ENCODE measurements at places on chromosomes 13 and 19.

DNA sequence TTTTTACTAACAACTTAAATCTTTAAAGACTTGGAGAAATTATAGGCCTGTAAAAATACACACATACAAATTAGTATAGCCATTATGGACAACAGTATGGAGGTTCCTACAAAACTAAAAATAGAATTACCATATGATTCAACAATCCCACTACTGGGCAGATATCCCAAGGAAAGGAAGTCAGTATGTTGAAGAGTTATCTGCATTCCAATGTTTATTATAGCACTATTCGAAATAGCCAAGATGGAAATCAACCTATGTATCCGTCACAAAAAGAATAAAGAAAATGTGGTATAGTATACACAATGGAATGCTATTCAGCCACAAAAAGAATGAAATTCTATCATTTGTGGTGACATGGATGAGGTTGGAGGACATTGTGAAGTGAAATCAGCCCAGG, 37.2 kb downstream of the SLITRK1 start:
- no peak for DNase-seq

GRCh38 chr13:44819772-44820171, 169.5 kb downstream of the NUFIP1 start:
- DNase-seq = no peak

GRCh38 chr19:10513223-10513622, 4.0 kb downstream of the S1PR5 start:
- no peak for DNase-seq

DNA sequence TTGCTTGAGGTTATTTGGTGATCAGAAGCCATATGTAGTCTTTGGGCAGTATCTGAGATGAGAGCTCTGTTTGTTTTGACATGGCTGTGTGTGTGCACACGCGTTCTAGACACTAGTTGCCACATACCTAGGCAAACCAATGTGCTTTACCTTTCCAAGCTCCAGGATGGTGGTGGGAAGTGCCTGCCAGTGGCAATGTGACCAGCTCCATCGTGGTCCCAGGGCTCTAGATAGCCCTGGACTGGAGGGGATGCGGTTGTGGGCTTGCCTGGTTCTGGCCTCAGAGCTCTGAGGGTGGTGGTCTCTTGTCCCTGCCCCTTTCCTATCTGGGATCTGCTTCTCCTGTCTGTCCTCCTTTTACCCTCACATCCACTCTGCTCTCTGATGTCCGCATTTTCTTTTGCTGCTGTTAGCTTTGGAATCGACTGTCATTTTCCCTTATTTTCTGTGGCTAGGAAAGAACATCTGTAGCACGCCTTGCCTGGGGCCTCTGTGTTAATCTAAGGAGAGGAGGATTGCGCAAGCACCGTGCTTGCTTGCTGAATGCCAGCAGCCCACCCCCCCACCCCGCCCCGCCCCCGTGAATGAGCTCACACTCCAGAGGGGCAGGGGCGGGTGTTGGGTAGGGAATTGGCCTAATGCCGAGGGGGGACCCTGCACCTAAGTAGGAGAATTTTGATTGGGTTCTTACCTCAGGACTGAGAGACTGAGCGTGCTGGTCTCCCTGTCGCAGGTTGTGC, 89.5 kb downstream of the ARHGEF7 start:
- DNase-seq = no peak

DNA sequence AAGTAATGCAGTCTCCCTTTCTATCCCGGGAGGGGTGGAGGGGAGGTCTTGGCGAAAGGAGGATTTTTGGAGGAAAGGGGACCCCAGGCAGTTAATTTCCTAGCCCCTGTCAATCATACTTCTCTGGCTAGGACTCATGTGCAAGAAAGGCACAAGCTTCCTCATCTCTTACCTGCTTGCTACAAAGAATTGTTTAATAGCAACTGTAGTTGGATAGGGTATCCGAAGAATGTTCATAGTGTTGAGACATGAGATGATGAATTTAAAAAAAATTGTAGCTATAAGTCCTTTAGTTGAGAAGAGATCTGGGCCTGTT, 525 bp downstream of the BORA start:
- DNase-seq = no peak

DNA sequence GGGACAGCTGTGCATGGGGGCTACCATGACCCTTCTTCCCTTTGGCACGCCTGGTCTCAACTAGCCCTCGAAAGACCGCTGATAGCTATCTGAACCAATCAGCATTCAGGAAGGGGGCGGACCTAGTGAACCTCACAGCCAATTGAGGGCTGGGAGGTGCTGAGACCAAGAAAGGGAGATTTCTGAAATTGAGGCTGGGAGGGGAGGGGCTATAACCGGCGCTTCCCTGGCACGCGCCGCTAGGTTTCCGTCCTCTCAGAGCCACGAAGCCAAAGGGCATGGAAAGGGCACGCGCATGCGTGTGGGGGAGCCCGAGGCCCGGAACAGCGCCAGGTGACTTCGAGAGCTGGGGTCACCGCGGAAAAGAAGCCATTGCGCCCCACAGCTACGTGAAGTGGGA, 4.2 kb upstream of the PAFAH1B3 start:
- DNase-seq = no peak

- no peak for DNase-seq
Observed at GRCh38 chr19:41577833-41578232, 1.9 kb downstream of the CEACAM21 start.

DNA sequence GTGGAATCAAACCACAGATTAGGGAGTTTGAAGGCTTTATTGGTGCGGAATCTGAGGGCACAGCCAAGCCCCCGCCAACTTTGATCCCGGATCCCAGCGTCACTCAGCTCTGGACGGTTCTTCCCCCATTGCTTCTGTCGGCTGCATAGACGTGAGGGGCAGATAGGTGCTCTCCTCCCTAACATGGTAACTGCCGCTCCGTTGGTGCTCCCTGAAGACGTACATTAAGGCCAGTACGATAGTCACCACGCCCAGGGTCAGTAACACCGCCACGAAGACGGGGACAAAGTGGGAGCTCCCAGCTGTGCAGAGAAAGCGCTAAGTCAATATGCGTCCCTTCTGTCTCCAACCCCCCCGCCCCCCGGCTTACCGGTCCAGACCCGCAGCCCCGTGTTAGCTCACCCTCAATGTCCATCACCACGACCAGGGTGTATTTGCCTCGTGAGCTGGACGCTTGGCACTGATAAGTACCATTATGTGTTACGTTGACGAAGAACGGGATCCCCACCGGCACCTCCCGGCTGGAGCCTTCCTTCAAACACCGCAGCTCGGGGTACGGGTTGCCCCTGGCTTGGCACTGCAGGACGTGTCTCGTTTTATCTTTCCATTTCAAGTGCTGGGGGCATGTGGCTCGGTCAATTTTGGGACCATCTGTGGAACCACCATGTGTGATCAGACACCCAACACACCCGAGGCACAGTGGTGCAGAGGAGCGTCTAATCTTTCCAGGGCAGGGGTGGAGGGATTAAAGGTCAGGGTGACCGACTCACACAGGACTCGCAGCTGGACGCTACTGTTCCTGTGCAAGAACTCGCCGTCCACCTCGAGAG, 644 bp upstream of the RAVER1 start:
- DNase-seq = no peak

GRCh38 chr13:29969286-29969685, 118.9 kb upstream of the UBL3 start:
- DNase-seq = no peak

GRCh38 chr13:113968463-113969310, 5.2 kb downstream of the C13orf46 start:
- DNase-seq = no peak

All from CD4-positive, alpha-beta T cell treated with Interleukin-6 at 100 ng/mL for 8 hours (primary cell).